ENCODE measurements at places on chromosomes 1 and 21.

DNA sequence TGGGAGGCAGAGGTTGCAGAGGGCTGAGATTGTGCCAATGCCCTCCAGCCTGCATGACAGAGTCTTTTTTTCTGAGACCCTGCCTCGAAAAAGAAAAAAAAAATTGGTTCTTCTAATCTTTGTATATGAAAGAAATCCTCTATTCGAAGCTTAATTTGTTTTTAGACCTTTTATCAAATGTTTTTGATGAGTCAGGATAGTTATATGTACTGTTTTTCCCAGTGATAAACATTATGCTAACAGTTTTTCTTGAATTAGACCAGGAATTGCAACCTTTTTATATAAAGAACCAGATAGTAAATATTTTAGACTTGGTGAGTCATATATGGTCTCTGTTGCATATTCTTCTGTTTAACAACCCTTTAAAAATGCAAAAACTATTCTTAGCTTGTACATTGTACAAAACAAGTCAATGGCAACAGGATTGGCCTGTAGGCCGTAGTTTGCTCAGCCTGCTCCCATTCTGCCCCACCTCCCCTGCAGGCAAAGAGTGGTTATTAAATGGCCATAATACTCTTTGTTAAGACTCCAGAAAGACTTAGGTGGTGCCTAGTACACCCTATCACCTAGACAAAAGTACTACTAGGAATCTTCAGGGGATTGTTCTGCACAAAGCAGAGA lies 45.2 kb downstream of the LYST start:
- no peak for DNase-seq

DNA sequence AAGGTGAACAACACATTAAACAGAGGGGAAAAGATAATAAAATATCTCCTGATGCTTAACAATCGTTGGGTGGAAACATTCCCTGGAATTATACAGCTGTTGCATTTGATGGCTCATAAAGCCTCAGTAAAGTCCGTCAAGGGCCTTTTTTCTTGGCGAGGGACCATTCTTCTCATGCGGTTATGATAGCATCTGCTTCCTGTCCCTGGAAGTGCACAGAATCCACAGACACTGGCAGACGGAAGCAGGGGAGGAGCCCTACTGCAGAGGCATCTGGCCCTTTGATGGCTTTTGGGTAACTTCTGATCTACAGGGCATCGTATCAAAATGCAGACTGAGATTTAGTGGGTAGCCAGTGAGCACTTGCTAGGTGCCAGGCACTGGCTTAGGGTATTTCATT lies 286.9 kb downstream of the KIF26B start:
- no peak for DNase-seq

DNA sequence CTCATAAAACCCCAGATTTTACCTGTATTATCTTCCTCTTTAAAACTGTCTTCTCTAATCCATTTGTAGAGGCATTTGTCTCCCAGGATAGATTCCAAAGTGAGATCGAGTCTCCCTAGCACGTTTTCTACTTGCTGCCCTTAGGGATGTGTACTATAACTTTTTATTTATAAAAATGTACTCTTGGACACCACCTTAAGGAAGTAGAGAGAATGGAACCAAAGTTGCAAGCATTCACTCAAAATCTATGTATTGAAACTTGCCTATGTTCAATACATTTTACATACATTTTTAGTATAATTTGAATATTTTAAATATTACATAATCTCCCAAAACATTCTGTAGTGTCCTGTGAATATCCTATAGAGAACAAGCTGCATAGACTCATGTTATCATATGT lies 842 bp upstream of the SPRR2A start:
- no peak for DNase-seq

GRCh38 chr1:2543543-2544092 lies 12.6 kb upstream of the TNFRSF14 start:
- DNase-seq, result no peak

DNA sequence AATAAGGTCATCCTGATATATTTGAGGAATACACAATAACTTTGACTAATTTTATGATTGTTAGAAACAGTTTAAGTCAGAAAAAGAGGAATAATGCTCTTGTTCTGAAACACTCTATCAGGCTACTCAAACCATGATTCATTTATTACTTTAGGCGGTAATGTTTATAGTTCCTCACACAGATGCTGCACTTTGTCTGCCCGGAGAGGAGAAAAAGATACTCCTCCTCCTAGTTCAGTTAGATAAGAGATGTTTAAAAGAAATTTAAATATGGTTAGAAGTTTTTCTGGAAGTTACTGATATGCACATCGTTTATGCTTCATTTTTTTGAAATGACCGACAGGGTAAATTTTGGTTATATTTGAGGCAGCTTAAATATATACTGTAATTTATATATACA lies 103.0 kb downstream of the ZMYM4 start:
- DNase-seq, result no peak

DNA sequence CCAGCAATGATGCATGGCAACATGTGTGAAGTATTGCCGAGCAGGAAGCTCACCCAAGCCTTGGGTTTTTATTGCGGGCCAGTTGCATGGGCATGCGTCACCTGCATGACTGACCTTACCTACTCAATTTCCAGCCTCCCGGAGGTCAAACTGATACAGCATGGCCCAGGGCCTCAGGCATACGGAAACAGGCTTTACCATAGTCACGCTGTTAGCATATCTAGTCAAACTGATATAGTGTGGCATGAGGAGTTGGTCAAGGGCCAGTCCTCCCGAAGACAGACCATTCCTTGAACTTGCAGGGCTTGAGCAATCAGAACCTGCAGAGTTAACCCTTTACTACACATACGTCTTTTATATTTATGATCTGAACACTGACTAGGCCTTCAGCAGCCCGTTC lies 6.4 kb upstream of the DUSP12 start:
- no peak for DNase-seq

DNA sequence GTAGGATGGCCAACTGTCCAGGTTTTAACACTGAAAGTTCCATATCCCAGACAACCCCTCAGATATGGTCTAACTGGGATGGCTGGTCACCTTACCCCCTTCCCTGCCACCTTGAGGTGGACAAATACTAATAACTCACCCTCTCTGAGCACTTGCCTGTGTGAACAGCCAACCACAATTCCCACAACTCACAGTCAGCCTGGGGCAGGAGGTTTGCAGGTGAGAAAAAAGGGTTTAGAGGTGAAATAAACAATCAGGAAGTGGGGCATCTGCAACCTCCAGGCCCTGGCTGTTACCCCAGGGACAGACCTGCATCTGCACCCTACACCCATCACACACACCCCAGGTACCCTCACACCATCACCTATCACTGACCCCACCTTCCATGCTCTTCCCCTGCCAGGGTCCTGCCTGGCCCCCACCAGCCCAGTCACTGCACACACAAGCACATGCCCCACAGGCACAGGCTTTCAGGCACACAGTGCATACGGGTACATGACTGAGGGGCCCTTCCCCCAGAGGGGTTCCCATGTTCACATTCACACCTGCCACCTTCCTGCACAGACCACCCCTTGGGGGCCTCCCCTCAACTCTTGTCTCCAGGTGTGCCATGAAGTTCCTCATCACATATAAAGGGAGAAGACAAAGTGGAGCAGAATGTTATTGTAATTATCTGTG lies 679.5 kb downstream of the MATN1 start:
- DNase-seq, result no peak

Data from left lung (tissue), 14 donors.